Pancreas (tissue), 10 donors: ENCODE measurements at places on chromosomes 3 and 15. TPM values are rescaled to one million over a fixed set of nuclear protein-coding genes. Genes with fewer than 3 reads are reported as not detected.
A peak's percentile ranks its signal among the peaks of the same experiment; 100 is the strongest.

DNA sequence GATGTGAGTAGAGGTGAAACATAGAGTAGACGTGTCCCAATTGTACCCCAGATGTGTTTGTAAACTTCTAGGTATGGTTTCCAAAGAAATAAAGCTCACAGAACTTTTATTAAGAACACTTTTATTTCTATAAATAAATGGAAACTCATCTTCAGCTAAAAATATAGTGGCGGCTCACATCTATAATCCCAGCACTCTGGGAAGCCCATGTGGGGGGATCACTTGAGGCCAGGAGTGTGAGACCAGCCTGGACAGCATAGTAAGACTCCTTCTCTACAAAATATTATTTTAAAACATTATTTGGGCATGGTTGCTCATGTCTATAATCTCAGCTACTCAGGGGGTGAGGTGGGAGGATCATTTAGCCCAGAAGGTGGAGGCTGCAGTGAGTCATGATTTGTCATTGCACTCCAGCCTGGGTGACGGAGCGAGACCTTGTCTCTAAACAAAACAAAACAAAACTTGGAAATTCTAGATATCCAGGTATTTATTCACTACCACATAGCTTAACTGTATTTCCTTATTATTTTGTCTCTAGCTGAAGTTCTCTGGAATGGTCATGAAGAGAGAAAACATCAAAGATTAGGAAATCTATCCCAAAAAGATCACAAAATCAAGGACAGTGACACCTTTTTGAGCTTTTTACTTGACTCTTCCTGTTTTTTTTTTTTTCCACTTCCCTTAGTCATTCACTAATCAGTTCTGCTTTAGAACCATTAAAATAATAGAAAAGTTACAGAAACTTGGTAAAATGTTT lies 258.1 kb downstream of the TIGIT start:
- DNase-seq: no peak

DNA sequence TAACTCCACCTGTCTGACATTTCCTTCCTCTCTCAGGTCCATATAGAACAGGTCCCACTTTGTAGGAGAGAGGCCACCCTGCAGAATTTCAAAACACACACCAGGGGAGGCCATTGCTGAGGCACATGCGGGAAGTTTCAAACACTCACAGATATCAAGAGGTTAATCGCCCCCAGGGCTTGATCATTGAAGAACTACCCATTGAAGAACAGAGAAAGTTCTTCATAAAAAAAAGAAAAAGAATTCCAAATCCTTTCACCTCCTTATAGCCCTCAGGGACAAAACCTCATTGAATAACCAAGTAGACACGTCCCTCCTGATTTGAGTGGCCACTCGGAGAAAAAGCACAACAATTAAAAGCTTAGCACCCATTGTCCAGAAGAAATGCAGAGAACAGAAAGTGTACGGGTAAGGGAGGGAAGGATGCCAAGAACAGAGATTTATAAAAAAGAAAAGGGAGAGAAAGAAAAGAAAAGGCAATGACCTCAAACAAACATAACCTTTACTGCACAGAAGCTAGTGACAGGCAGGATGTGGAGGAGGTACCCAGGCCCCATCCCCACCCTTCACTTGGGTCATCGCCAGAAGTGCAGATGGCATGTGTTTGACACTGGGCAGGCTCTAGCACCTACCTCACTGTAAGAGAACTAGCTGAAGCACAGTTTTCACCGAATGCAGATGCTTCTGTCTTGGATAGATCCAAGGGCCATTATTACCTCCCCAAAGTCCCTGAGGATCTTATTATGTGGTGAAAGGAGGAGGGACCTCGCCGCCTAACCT lies 112.3 kb upstream of the HES1 start:
- DNase-seq: no peak

- no peak for DNase-seq
These were observed 41.3 kb downstream of the NMNAT3 start for GRCh38 chr3:139636511-139636910.

- no peak for DNase-seq
These were observed 53.0 kb upstream of the GSK3B start for GRCh38 chr3:120147072-120147871.

GRCh38 chr3:159172473-159172872 lies 370.6 kb downstream of the MFSD1 start:
- DNase-seq: no peak

- peak; percentile 59 for DNase-seq
These were observed 365.5 kb downstream of the SHQ1 start for GRCh38 chr3:72482589-72483321.

- DNase-seq: no peak
These were observed 17.2 kb upstream of the FOXP1 start for GRCh38 chr3:71600646-71601288.

Gene NRG4
- total RNA-seq: 40.7 TPM

Gene CCR5
- total RNA-seq: 0.19 TPM

Gene NR2F2
- total RNA-seq: 8.3 TPM
